ENCODE measurements at places on chromosomes 11 and 22.

DNA sequence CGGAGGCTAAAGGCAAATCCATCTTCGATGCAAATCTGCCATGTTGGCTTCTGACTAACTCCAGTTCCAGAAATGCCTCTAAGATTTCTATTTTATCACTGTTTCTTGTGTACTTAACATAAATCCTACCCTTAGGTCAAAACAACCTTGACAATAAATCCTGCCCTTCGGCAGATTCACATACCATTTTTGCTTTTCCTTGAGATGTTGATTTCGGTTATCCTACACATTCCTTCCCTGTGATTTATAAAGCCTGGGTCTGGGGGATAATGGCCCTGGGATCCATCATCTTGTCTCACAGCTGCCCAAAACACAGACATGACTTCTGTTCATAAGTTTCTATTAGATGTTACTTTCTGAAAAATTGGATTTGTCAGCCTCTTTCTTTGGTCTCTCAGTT, 231.7 kb upstream of the CARD18 start:
- no peak for DNase-seq

- no peak for DNase-seq
Measured at GRCh38 chr11:106733635-106734034, 284.6 kb downstream of the GUCY1A2 start.

DNA sequence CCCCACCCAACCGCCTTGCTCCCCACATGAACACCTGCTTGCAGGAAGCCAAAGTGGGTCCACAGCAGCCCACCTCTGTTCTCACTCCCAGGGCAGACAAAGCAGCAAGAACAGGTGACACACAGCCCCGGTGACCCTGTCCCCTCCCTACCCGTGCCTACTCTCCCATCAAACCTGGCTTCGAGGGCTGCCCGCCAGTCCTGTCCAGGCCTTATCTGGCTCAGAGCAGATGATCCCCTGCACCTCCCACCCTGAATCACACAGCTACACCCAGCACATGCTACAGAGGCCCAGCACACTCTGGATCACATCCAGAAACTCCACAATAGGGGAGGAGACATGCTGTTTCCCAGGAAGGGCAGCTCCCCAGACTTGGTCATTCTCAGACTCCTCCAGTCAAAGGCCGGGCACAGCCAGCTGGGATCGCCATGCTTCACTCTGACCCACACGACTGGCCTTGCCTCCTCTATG, 6.2 kb upstream of the RGL4 start:
- no peak for DNase-seq

DNA sequence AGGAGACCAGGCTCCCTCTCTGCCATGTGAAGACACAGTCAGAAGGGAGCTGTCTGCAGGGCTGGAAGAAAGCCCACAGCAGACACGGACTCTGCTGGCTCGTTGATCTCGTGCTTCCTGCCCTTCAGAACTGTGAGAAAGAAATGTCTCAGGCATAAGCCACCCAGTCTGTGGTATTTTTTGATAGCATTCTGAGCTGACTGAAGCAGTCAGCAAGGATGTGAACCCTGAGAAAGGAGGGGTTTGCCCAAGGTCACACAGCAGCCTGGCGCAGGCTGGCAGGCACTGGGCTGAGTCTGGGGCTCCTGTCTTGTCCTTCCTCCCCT, 255.1 kb upstream of the B3GAT1 start:
- DNase-seq: no peak

GRCh38 chr11:69280994-69281393, 13.0 kb upstream of the MYEOV start:
- DNase-seq: no peak

GRCh38 chr11:9341638-9342178, 27.3 kb upstream of the TMEM41B start:
- no peak for DNase-seq

DNA sequence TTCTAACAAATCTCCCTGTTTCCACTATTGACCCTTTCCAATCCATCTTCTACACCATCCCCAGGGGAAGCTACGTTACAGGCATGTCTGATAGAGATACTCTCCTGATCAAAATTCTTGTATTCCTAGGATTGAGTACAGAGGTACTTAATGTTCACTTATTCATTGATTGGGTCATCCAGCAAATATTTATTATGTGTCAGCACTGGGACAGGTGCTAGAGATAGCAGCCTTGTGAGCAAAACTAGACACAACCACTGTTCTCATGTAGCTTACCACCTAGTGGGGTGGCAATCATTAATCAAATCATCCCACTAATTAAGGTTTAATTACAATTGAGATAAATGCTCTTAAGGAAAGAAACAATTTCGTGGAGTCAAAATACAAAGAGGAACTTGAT, 9.4 kb upstream of the RTCB start:
- DNase-seq: no peak

GRCh38 chr11:1116666-1117390, 40.9 kb upstream of the MUC5AC start:
- no peak for DNase-seq

GRCh38 chr11:67053896-67054329, 2.7 kb upstream of the RHOD start:
- DNase-seq: peak; percentile 44

DNA sequence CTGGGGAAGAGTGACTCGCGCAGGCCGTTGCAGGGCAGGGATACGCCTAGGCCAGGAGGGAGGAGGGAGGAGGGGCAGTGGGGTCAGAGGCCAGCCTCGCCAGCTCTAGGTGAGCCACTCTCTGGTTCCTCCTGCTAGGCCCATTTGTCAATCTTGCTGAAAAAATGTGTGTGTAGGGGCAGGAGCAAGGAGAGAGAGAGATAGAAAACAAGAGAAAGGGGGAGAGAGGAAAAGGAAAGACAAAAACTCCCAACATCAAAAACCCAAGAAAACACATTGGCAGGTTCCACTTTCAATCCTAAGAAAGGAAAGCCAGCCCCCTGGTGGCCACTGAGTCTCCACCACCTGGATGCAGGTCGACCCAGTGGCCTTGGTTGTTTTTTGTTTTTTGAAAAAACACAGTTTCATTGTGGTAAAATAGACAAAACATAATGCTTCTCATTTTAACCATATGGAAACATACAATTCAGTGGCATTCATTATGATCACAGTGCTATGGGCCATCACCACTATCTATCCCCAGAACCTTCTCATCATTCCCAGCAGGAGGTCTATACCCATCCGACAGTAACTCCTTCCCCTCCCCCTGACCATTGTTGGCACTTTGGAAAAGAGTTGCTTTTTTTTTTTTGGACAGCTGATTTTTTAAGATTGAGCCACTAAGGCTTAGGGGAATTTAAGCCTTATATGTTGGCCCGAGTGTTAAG, 10.9 kb downstream of the OMP start:
- no peak for DNase-seq

DNA sequence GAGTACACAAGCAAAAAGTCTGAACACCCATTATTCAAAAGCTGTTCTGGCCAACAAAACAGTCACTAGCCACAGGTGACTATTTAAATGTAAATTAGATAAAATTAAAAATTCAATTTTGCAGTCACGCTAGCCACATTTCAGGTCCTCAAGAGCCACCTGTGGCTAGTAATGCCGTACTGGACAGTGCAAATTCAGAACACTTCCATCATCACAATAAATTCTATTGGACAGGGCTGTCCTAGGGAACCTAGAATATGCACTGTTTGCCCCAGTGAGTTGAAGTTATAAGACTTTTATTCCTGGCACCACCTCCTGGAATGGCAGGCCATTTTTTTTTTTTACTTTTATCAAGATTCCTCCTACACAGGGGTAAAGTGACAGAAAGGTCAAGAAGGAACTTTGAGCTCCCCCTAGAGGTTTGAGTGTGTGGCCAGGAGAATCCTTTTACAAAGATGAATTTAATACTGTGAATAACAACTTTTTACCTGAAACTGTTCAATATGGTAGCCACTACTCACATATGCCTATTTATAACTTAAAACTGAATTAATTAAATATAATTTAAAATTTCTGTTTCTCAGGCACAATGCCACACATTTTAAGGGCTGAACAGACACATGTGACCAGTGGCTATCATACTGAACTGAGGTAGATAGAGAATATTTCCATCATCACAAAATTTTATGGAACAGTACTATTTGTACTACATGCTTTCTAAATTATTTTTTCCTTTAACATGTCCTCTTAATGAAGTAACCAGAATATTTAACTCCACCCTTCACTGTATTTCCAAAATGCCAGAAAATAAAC, 6.5 kb downstream of the MSANTD2 start:
- no peak for DNase-seq

- no peak for DNase-seq
Measured at GRCh38 chr22:46025973-46026898, 49.3 kb upstream of the WNT7B start.

DNA sequence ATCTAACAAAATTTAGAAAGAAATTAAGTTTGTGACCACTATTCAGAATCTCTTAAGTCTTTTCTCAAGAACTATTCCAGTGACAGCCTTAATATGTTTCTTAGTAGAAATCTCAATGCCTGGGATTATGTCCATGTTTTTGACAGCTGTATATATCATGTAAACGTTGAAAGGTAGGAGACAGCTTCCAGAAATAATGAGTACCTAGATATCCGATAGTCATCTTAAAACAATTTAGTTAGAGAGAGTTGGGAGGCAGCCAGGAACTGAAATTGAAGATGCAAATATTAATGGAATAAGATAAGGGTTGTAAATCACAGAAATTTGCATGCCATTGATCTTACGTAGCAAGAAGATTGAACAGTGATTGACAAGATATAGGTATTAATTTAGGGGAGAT, 955.2 kb downstream of the JRKL start:
- no peak for DNase-seq

- no peak for DNase-seq
Measured at GRCh38 chr11:13760115-13760514, 91.6 kb downstream of the FAR1 start.

GRCh38 chr11:72257570-72257969, 13.6 kb upstream of the PHOX2A start:
- DNase-seq: no peak

DNA sequence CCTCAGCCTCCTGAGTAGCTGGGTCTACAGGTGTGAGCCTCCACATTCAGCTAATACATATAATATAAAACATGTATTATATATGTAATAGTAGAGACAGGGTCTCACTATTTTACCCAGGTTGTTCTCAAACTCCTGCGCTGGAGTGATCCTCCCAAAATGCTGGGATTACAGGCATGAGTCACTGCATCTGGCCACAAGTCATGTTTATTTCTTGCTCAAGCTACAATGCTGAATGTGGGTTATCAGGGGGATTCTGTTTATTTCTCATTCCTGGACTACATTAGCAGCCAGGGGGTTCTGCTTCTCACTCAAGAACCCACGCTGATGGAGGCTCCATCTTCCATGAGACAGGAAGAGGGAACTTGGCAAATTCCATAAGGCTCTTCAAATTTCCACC, 24.8 kb downstream of the FOLR3 start:
- DNase-seq: no peak

- no peak for DNase-seq
Measured at GRCh38 chr11:110297076-110297725, 787 bp upstream of the RDX start.

DNA sequence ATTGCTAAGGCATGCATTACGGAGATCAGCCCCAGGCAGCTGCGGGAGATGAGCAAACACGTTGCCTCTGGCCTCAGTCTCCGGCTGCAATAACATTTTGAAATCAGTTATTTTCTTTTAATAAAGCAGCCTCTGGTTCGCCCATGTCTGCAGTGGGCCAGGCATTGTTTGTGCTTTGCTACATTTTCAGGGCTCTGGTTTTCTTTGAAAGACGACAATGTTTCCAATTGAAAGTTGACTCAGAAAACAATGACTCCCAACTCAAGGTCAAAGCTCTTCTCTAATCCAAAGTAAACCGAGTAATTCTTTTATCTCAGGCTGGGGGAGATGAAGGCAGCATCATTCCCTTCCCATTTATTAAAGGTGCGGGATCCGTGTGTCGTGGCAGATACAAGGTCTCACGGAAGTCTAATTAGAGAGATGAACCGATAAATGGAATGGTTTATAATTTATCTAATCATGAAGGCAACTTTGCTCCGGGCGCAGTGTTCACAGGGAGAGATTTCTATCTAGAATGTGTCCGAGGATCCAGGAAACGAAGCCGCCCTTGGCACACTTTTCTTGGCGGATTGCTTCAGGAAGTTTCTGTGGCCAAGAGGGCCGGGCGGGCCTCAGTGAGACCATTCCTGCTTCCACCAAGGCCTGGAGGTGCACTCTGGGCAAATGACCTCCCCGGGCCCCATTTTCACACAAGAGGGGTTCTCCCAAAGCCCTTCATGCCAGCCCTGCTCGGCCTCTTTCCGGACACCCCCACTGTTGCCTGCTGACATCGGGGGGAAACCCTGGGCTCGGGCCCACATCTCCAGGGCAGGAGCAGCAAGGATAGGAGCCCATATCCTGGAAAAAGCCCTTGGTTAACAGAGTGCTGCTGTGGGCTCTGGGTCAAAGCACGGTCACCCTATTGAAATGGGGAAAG, 811.4 kb downstream of the BRD1 start:
- no peak for DNase-seq
